ENCODE measurements at places on chromosomes 6 and 20. TPM values are rescaled to one million over a fixed set of nuclear protein-coding genes. Genes with fewer than 3 reads are reported as not detected.

Gene MYLK4
- total RNA-seq: 0.74 TPM

Gene MAS1
- 0.49 TPM for total RNA-seq

Gene TMEM30A
- total RNA-seq: 52.1 TPM

Gene IL17F
- not detected for total RNA-seq

Gene NMBR
- not detected for total RNA-seq

Gene WFDC5
- 6.1 TPM for total RNA-seq

Gene SNX9
- 61.4 TPM for total RNA-seq

Gene CLPSL1
- total RNA-seq: not detected
